NCI-H1092 treated with DMSO at 0.1 percent for 48 hours (cell line): ENCODE measurements at places on chromosomes 2 and 18.

DNA sequence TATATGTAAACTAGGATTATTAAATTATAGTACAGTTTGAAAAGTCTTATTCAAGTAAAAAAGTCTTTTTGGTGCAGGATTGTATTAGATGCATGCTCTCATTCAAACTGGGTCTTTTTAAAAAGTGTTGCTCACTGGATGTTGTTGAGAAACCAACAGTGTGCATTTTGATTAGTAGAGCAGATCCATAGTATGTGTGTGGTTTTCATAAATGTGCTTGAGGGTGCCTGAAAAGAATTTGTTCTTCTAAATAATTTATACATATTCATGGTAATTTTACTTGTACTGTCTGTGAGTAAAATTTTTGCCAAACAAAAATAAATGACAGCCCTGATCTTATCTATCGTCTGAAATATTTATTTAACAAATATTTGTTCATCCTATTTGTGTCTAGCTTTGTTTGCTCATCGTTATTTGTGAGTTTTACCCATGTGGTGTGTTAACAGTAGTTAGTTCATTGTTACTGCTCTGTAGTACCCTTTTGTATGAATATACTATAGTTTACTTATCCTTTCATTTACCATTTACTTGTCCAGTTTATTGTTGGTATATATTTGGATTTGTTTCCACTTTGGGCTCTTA lies 50.4 kb downstream of the PTPN4 start:
- DNase-seq, result no peak

DNA sequence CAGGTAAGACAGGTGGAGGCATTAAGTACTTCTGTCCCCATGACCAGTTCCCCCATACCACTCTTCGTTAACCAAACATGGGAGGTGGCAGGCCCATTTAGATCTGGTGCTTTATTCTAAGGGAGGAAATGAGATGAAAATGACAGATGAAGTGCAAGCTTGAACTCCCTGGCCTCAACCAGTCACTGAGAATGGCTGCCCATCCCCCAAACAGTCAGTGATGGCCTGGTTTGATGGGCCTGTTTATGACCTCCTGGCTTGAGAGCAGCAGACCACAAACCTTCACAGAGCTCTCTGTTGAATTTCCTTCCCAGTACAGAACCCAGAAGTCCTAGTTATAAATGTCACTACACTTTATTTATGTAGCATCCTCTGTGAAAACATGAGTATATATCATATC lies 31.1 kb downstream of the EPAS1 start:
- DNase-seq, result no peak

DNA sequence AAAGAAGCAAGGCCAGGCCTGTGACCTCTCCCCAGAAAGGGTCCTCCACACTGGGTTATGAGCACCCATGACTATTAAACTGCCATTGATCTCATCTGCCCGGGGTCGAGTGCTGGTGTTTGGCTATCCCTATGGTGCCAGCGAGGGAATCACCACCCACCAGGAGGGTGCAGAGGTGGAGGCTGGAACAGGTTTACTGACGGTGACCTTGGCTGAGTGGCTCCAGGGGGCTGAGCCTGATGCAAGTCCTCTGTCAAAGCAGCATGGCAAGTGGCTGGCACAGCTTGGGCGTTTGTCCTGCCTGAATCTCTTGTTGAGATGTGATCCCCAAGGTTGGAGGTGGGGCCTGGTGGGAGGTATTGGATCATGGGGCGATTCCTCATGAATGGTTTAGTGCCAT lies 196.4 kb upstream of the HDAC4 start:
- no peak for DNase-seq

DNA sequence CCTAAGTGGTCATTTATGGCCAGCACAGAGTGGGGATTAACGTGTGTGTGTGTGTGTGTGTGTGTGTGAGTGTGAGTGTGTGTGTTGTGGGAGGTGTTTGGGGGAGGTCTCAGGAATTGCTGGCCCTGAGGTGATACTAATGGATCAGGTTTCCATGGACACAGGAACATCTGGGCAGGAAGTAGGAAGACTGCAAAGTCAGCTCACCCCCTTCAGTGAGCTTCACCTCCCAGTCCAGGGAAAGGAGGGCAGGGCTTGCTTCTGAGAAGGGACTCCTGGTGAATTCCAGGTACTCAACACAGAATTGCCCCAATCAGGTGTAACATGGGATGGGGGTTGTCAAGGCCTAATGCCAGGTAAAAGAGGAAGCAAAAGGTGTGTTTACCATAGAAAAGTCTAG lies 30.3 kb upstream of the IL1R1 start:
- DNase-seq, result no peak

GRCh38 chr2:181239201-181239799 lies 217.9 kb upstream of the ITGA4 start:
- no peak for DNase-seq

GRCh38 chr2:60215386-60215901 lies 338.0 kb downstream of the BCL11A start:
- peak; percentile 9 for DNase-seq

GRCh38 chr18:76443519-76444445 lies 51.3 kb downstream of the ZNF516 start:
- DNase-seq, result no peak

- peak; percentile 98 for DNase-seq
These were observed 258.3 kb downstream of the SETBP1 start for GRCh38 chr18:44938720-44939665.

DNA sequence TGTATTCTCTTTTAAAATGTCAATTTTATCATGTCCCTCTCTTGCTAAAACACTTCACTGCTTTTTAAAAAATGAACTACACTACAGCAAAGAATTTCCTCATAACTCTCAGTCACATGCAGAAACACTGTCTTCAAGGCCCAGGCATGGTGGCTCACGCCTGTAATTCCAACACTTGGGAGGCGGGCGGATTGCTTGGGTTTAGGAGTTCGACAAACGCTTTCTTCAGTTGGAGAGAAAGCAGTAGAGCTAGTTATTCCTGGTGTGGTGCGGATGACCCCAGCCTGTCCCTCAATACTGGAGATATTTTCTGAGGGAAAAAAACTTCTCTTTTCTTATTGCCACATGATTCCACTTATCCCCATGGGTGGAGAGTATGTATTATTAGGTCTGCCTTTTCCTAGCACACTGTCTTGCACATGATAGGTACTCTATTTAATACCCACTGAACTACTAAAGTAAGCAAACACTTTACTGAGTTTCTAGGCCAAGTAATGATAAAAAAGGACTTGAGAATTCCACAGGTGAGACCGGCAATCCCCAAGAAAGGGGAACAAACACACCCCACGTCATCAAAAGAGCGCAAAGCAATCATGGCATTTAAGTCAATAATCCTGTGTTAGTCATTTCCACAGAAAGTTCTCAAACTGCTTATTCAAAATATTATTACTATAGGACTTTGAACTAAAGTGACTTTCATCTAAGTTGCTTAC lies 77.1 kb downstream of the SPIRE1 start:
- no peak for DNase-seq

- DNase-seq, result no peak
These were observed 44.0 kb downstream of the GPR155 start for GRCh38 chr2:174442546-174443510.

DNA sequence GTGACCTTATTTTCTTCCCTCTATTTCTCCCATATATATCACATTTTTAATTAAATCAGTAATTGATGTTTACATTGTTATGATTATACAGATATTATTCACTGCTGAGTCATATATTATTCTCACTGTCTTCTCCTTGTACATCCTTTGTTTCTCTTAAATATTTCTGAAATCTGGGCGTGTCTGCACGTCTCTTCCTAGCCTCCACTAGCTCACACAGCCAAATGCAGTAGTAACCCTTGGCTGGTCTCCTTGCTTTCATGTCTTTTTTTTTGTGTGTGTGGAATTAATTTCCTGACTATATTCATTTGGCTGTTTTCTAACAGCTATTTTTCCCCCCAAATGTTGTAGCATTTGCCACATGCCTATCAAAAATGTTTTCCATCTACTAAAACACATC lies 15.8 kb downstream of the CCNYL1 start:
- no peak for DNase-seq

- DNase-seq, result no peak
These were observed 55.6 kb downstream of the FAM117B start for GRCh38 chr2:202690321-202690900.

GRCh38 chr18:7383002-7383980 lies 152.4 kb downstream of the LRRC30 start:
- no peak for DNase-seq

DNA sequence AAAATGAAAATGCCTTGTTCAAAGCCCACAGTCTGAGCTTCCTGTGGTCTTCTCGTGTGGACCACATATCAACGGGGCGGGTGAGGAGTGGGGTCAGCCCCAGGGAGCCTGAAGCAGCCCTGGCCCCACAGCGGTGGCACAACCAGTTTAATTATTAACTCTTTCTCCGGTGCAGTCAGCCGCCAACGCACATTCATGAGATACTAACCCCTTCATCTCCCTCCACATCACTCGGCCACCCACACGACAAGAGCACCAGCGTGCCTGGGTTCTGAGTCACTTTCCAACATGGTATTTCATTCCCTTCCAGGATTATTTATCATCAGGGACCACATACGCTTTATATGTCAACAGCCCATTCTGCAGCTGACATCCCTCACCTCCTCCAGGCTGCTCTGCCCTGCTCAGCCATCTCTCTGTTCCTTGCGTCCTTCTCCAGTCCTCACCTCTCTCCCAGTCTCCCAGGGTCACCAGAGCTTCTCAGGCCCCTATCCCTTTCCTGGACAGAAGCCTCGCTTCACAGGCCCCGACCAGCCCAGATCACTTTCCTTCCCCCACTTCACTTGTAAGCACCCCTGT lies 48.0 kb upstream of the ID2 start:
- no peak for DNase-seq

GRCh38 chr2:162369551-162369950 lies 25.6 kb downstream of the GCA start:
- DNase-seq, result no peak

DNA sequence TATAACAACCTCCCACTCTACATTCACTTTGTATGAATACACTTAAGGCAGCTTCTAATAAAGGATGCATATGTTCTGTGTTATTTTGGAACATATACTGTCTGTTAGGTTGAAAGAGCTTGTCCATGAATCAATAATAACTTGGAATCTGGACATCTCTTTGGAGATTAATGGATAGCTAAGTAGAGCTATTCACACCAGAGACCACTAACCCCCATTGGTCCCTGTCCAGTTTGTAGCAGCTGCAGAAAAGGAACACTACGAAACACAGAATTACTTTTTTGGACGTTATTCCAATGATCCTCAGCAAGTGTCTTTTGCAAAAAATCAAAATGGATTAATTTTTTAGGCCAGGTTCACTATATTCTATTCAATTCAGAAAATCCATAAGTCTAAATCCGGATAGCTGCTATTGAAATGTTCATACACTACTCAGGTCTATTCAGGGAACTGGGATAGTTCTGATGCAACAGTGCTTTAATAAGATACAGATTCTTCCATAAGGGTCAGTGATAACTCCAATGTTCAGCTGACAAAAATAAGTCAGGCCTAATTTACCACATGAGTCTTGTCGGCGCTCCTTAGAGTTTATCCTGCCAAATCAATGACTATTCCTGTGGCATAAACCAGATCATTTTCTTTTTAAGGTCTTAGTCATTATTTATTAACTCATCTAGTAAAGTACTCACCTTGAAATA lies 44.2 kb downstream of the NRXN1 start:
- DNase-seq, result no peak

DNA sequence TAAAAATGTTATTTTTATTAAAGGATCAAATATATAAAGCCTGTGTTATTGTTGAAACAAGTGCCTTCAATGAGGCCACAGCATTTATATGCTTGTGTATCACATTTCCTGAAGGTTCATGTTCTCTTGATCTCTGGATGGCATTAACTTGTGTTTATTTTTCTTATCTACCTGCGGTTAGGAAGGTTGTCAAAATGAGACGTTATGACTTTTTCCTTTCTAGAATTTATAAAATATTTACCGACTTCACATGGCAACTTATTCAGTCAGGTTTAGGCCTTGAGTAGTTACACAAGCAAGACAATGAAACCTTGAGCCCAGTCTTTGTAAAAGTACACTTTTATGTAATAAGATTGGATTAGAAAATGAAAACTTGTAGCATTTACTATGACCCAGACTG lies 196.4 kb upstream of the ACVR2A start:
- DNase-seq, result no peak

- DNase-seq, result no peak
These were observed 24.3 kb downstream of the NCOA1 start for GRCh38 chr2:24515335-24515734.

- DNase-seq, result no peak
These were observed 175.0 kb downstream of the L3MBTL4 start for GRCh38 chr18:6239716-6240115.

- no peak for DNase-seq
These were observed 393 bp downstream of the IL1R1 start for GRCh38 chr2:102142829-102143449.

GRCh38 chr18:44876024-44876423 lies 195.3 kb downstream of the SETBP1 start:
- no peak for DNase-seq

- no peak for DNase-seq
These were observed 276.3 kb upstream of the PARD3B start for GRCh38 chr2:204268971-204269370.

DNA sequence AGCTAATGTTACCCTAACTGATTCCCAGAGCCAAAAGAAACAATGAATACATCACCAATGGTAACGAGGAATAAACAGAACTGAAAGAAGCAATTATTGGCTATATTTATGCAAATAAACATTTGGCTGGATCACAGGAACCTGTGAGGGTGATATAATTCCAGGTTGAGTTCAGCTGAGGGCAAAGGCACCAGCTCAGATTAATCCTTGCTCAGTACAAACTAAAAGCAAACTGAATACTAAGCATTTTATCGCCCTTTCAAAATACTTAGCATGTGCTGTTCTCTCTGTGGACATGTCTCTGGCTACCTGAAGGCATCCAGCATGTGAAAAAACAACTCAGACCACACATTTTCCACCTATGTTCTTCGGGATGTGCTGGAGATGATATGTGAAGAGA lies 791.7 kb downstream of the METTL4 start:
- no peak for DNase-seq

DNA sequence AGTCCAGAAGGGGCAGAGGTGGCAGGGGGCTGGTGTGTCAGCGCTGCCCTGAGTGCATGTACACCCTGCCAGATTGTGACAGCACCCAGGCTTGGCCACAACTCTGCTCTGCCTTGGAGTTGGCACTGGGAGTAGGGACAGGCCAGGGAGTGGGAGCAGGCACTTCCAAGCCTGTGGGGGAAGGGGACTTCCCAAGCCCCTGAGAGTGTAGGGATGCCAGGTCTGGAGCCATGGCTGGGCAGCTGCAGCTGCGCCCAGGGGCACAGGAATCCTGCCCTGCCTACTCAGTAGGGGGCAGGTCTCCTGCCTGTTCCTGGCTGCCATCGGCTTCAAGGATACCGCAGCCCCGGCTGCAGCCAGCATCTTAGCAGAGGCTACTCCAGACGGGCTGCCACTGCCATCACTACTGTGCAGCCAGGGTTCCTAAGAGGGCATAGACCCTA lies 109.4 kb downstream of the CALCRL start:
- DNase-seq, result no peak

DNA sequence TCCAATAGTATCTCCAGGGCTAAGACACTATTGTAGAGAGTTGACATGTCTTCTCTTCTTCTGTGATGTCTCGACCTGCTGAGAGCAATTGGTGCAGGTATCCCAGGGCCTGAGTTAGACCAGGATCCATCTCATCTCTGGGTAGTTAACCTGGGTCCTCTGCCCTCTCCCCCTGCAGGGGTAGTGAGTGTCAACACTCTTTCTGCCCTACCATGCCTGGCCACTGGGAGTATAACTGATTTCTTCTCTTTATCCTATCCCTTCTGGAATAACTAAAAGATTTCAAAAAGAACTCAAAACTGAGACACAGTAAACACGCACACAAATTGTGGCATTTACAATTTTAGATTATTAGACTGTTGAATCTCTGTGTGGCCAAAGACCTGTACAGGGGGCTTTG lies 20.8 kb upstream of the SIX3 start:
- no peak for DNase-seq
